ENCODE measurements at places on chromosomes 3 and 15.

DNA sequence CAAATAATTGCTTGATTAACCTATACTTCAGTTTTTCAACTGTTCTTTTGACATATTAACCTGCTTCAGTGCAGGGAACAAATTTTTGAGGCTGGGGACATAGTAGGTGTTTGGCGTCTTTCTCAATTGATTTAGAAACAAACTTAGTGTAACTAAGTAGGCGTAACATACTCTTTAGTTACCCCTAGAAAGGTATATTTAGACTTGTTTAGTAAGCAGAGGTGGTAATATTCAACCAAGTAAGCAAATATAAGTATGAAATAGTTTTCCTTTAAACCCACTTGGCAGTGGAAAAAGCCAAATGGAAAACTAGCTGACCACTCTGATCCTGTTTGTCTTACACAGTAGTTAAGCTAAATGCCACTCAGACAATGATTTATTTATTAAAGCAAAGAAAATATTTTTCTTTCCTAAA lies 113.2 kb downstream of the MBNL1 start:
- no peak for DNase-seq

DNA sequence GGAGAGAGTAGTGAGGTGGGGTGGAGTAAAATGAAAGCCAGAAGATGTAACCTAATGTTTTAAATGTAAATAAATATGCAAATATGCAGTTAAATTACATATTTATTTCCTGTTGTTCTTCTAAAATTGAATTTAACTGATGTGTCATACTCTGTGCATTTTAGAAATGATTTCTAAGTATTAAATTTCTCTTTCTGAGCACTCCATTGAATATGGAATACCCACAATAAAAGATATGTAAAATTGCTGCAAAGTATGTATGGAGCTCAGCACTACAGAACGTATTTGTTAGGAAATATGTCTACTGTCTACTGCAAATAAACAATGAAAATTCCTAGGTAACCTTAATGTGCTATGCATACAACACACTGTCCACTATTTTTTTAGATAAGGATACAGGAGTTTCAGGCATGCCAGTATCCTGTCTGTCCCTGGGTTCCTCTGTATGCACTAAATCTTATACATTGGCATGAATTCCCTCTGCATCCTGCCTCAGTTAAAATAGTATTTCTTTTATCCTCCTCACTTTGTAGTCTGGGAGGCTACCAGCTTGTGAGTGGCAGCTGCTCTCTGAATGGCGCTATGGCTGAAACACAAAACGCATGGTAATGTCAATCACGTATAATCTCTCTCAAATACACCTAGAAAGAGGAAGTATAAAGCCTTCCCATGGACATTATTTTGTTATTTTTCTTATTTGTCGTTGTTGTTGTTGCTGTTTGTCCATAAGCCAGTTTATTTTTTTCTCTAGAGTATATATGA lies 579.5 kb downstream of the PYDC2 start:
- no peak for DNase-seq

DNA sequence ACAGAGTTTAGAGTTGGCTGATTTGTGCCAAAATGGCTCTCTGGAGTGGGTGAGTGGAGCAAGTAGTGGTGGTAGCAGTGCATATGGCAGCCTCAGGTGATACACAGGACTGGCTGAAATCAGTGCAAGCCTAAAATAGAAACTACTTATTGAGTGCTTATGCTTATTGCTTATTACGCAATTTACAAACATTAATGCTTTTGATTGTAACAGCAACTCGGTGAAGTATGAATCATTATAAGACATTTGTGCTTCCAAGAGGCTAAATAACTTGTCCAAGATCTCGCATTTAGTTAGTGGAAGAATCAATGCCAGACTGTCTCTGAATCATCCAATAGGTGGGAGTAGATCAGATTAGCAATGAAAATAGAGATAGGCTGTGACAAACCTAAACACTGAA lies 353.8 kb downstream of the NAALADL2 start:
- no peak for DNase-seq

- DNase-seq, result no peak
These were observed 808.7 kb downstream of the GRM7 start for GRCh38 chr3:7669641-7670040.

- no peak for DNase-seq
These were observed 151.8 kb upstream of the DPH6 start for GRCh38 chr15:35697549-35698299.

DNA sequence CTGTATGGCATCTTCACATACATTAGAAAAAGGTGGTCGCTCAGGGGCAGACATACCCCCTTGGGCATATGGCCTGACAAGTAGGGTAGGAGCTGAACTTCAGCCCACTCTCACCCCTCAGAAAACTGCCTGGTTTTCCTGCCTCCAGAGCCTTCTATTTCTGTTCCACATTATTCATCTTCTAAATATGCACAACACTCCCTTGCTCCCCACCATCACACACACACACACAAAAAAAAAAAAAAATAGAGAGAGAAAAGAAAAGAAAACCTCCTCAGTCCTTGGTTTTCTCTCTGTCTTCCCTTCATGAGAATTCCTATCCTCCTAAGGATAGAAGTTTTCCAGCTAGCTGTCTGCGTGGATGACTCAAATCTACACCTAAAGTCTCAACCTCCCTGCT lies 5.6 kb upstream of the ROPN1 start:
- DNase-seq, result no peak

GRCh38 chr15:70401709-70402108 lies 304.0 kb upstream of the TLE3 start:
- DNase-seq, result no peak

GRCh38 chr15:58139276-58139988 lies 1.3 kb downstream of the AQP9 start:
- no peak for DNase-seq

- DNase-seq, result no peak
These were observed 29.6 kb upstream of the FNDC3B start for GRCh38 chr3:172009803-172010202.

DNA sequence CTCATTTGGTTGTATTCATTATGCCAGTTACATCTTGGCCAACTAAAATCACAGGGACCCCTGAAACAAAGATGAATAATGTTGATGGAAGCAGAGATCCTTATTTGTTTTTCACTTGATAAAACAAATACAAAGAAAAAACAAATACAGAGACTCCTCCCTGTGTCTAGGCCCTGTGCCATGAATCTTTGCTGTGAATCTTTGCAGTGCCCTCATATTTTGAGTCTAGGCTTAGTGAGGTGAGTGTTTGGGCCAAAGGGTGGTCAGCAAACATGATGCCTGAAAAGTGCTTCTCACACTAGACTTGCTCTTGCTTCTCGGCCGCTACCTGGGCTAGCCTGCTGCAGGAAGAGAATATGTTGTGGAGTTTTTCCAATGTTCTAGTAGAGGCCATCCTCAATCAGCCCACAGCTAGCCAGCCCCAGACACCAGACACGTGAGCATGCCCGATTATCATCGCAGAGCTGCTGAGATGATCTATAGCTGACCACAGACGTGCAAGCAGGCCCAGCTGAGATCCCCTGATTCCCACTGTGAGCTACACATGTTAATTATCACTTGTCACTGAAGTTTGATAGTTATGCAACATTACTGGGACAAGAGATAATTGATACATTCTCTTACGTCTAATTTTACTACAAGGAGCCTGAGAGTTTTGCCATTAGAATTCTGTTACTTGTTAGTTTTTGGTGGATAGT lies 191.4 kb downstream of the THRB start:
- DNase-seq, result no peak

DNA sequence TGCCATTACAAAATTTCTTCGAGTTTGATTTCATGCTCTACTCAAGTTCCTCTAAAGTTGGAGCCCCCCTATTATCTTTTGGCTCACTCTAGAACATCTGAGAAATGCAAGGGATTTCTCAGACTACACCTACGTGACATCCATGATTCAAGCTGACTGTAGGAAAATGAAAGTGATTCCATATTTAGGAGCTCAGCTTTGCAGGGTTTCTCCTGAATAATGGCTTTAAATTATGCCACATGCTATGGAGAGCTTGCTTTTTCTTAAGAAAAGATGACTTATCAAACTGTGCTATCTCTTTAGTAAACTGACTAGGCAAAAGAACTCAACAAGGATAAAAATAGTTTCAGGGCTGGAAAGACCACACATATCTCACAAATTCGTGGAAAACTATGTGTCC lies 292.1 kb downstream of the LSAMP start:
- no peak for DNase-seq

- no peak for DNase-seq
These were observed 928 bp downstream of the ANKRD34C start for GRCh38 chr15:79283252-79284048.

GRCh38 chr15:26132811-26133210 lies 269.7 kb upstream of the ATP10A start:
- no peak for DNase-seq

DNA sequence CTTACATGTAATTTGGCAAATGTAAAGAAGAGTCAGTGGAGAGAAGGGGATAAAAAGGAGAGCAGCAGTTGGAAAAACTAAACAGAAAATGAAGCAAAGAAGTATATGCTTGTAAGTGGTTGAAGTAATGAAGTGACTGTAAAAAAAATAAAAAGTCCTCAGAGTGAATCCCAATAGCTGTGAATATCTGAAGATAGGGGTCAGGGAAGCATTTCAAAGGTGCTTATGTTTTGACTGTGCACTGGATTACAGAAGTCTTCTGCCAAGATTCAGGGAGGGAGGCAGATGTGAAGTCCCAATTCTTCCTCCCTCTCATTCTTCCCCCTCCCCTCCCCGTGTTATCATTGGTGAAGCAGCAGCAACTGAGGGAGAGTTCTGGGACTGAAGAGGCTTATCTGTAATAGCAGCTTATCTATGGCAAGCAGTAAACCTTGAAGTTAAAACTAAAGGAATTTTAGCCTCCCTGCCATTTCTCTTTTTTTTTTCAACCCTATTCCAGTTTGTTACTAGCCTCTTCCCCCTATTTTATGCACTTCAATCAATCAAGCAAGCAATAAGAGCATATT lies 597.9 kb downstream of the IGSF11 start:
- DNase-seq, result no peak

DNA sequence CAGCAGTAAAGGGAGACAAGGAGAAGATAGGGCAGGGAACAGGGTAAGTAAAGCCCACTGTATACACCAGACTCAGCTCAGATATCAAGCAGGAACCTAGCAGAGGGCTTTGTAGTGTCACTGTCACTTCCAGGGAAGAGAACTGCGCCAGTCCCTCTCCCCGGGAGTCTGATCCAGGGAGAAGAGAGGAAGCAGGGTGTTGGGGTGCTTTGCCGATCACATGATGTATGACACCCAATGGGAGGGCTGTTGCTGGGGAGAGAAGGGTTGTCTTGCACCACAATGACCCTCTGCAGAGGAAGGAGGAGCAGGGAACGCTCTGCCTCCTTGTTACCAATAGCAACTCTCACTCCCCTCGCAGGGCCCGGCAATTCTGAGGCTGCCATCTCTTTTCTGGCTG lies 147.2 kb upstream of the SLC2A2 start:
- no peak for DNase-seq

GRCh38 chr3:32850636-32851035 lies 32.8 kb downstream of the TRIM71 start:
- no peak for DNase-seq

GRCh38 chr15:59013246-59013873 lies 25.9 kb downstream of the RNF111 start:
- DNase-seq, result no peak

DNA sequence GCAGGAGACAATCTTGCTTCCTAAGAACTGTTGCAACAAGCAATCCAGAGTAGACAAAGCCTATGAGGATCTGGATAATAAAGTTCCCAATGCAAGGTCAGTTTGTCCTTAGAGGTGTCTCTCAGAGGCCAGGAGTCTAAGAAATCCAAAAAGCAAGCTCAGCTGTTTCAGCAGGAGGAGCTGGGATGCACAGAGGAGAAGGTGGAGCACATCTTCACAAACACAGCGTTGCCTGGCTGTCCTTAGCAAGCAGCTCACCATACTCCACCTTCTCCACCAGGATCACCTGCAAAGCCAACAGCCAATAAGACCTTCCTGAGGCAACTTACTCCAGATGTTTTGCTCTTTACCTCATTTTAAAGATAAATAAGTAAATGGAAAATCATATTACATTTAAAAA lies 365 bp downstream of the ZBED2 start:
- no peak for DNase-seq

DNA sequence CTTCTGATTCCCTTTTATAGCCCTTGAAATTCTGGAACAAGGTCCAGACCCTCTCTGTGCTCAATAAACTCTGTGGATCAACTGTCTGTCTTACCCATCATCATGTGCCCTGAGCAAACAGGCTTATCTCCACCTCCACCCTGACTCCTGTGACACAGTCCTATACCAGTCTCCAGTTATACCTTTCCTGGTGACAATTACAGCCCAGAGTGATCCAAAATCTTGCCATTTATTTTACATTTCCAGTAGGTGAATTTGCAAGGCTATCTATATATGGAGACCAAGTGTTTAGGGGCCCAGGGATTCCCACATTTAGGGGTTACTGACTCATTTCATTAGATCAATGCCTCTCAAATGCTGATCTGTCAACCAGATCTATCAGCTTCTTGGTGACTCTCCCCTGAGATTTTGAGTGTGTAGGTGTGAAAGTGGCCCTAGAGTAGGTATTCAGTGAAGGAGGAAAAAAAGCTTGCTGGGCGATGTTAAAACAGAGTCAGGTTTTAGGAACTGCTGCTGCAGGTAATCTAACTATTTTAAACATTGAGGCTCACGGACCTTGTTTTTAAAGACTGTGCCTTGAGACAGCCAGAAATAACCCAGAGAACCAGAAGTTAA lies 229.6 kb upstream of the WNT5A start:
- no peak for DNase-seq

Measured in stimulated activated CD8-positive, alpha-beta memory T cell treated with anti-CD3 and anti-CD28 coated beads, Interleukin-4, amount 100 ng/mL, for 4 hours (primary cell).